ENCODE measurements at places on chromosomes 7 and 10. TPM values are rescaled to one million over a fixed set of nuclear protein-coding genes. Genes with fewer than 3 reads are reported as not detected.
A peak's percentile ranks its signal among the peaks of the same experiment; 100 is the strongest.

- no peak for DNase-seq
- no peaks in the 10 kb centered on the region for H3K36me3 ChIP-seq
- H3K4me1 ChIP-seq = no peaks in the 10 kb centered on the region
These were observed 154.4 kb upstream of the MKLN1 start for GRCh38 chr7:131173145-131173890.

Gene TBX20
- total RNA-seq = 2.2 TPM

- no peak overlapping the region for H3K27ac ChIP-seq
- H3K4me3 ChIP-seq = no peak overlapping the region
- no peaks in the 10 kb centered on the region for H3K4me1 ChIP-seq
- no peak for DNase-seq
These were observed 46.6 kb upstream of the MKX start for GRCh38 chr10:27792216-27792615.

GRCh38 chr7:73622909-73623797 lies 1.2 kb downstream of the MLXIPL start:
- H3K36me3 ChIP-seq = no peaks in the 10 kb centered on the region
- peaks cover 24% of the 10 kb centered on the region for H3K4me1 ChIP-seq
- DNase-seq = peak; percentile 82
- H3K4me3 ChIP-seq = peak overlapping the region; percentile 49
- no peaks in the 10 kb centered on the region for H3K27me3 ChIP-seq

DNA sequence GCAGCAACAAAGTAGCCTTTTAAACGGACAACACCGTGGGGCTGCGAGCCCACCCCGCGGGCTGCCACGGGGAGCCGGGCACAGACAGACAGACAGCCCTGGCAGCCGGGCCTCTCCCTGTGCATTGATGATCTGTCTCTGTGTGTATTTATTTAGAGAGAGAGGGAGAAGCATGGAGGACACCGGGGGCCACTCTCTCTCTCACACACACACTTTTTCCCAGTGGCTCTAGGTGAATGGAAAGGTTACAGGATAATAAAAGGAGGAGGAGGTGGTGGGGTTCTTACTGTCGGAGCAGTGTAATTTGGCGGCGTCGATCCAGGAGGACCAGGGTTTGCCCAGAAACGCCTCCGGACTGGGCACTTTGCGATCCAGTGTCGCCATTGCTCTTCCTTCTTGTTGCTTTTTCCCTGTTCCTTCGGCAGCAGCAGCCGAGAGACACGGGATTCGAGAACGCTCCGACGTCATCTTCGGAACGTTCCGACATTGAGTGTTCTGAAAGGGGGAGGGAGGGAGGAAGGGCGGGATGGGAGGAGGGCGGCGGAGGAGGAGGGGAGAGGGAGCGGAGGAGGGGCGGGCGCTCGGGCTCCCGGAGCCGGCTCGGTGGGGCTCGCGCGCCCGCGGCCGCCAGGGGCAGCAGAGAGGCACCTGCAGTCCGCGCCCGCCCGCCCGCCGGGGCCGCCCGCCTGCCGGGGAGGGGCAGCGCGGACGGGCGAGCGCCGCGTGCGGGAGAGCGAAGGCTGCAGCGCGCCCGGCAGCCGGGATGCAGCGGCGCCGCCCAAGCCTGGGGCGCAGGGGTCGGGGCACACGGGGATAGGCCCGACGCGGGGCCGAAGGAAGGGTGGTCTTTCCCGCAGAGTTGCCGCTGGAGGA lies at the start of gene ATXN7L1:
Gene ATXN7L1 (minus strand): TSS at position 509 of the 873 bp plus-strand sequence. CDS start 41 bp downstream, at position 468.
- DNase-seq = peak; percentile 95
- peaks cover 21% of the 10 kb centered on the region for H3K4me1 ChIP-seq
- H3K36me3 ChIP-seq = no peaks in the 10 kb centered on the region
- peak within 1 kb of the TSS; percentile 84 for H3K27ac ChIP-seq
- H3K4me3 ChIP-seq = peak within 1 kb of the TSS; percentile 70
- H3K27me3 ChIP-seq = no peaks in the 10 kb centered on the region

Gene FAM25A
- total RNA-seq = not detected

Gene OIT3
- total RNA-seq = 0.20 TPM

DNA sequence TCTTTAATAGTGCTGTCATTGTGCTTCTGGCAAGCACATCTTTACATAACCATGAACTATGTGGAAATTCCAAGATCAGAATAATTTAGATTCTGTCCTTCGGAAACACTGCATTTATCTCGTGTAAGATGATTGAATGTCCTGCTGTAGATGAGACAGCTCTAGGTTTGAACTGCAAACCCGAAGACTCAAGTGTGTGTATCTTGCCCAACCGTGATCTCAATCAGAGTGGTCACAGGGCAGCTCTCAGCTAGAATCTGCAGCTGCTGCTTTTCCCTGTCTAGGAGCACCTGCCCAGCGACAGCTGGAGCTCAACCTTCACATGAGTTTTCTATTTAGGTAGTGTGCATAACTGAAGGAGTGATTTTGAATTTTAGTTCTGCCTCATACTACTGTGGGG lies 17.5 kb upstream of the KIF20B start:
- H3K36me3 ChIP-seq = no peaks in the 10 kb centered on the region
- H3K4me3 ChIP-seq = no peak overlapping the region
- H3K27ac ChIP-seq = no peak overlapping the region
- H3K27me3 ChIP-seq = no peaks in the 10 kb centered on the region

GRCh38 chr10:111515264-111515663 lies 438.4 kb downstream of the ADRA2A start:
- H3K27me3 ChIP-seq = no peaks in the 10 kb centered on the region
- no peaks in the 10 kb centered on the region for H3K36me3 ChIP-seq
- H3K4me3 ChIP-seq = no peak overlapping the region
- no peaks in the 10 kb centered on the region for H3K4me1 ChIP-seq

GRCh38 chr10:73771722-73772280 lies 10.0 kb upstream of the CHCHD1 start:
- H3K4me1 ChIP-seq = peaks cover 28% of the 10 kb centered on the region
- peak overlapping the region; percentile 80 for H3K4me3 ChIP-seq
- DNase-seq = peak; percentile 98
- no peaks in the 10 kb centered on the region for H3K27me3 ChIP-seq
- H3K36me3 ChIP-seq = peaks cover 70% of the 10 kb centered on the region

DNA sequence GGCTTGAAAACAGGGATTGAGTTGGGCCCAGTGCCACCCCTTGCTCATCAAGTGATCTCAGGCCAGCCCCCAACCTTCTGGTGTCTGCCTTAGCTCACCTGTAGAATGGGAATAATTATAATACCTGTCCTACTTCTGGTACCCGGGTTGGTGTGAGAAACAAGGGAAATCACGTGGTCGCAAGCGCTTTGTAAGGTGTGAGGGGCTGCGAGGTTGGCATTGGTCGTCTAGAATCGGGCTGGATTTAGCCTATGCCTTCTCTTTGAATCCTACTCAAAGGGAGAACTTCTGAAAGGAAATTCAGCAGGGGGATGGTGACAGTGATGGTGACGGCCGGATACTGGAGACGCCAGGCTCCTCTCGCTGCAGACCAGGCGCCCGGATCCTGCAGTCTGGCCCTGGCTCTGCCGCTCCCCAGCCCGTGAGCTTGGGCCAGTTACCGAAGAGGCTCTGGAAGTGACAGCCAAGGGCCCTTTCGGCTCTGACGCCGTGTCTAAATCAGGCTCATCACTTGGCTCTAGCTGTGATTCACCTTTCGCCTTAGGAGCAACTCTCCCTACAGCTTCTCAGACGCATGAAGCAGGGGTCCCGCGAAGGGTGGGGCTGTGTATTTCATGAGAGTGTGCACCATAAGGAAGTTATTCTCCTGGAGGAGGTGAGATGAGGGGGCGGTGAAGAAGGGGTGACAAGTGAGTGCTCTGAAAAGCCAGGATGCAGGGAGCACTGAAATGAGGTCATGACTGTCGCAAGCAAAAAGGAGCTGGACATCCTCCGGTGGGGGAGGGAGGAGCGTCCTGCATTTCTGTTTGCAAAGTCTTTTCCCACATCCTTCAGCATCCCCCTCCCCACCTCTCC lies 4.0 kb upstream of the CREB5 start:
- peaks cover 27% of the 10 kb centered on the region for H3K27me3 ChIP-seq
- H3K36me3 ChIP-seq = no peaks in the 10 kb centered on the region
- H3K4me1 ChIP-seq = peaks cover 29% of the 10 kb centered on the region
- H3K4me3 ChIP-seq = no peak overlapping the region
- no peak for DNase-seq

- H3K27ac ChIP-seq = no peak overlapping the region
- no peak overlapping the region for H3K4me3 ChIP-seq
- DNase-seq = no peak
- H3K36me3 ChIP-seq = peaks cover 4% of the 10 kb centered on the region
These were observed 107.6 kb downstream of the NEURL1 start for GRCh38 chr10:103600956-103601569.

Gene ENTPD7
- 10.2 TPM for total RNA-seq

DNA sequence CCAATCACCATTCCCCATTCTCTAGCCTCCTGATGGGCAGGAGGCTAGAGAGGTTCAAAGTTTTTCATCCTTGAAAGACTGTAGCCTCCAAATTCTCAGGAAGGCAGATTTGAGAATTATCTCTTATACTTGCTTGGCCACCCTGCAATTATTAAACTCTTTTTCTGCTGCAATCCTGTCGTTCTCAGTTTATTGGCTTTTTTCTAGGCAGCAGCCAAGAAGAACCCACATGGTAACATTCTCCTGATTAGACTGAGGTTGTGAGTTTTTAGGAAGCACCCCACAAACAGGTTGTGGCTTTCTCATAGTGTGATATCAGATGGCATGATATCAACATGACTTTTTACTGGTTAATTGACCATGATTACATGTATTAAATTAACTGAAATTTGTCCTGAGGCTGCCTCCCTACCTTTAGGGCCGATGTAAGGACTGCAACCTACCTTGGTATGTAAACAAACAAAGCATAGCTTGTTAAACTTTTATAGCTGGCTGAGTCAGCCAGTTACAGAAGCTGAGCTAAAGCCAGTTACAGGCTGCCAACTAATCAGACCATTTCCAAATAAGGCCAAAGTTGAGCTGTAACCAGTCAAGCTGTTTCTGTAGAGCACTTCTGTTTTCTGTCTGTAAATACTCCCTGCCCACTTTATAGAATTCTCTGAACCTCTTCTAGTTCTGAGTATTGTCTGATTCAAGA lies 3.2 kb upstream of the ZNF248 start:
- H3K27ac ChIP-seq = no peak overlapping the region
- no peaks in the 10 kb centered on the region for H3K36me3 ChIP-seq
- H3K27me3 ChIP-seq = no peaks in the 10 kb centered on the region
- DNase-seq = no peak
- peaks cover 11% of the 10 kb centered on the region for H3K4me1 ChIP-seq
